ENCODE measurements at places on chromosomes 4 and X.

GRCh38 chrX:8504451-8504850 lies 39.8 kb downstream of the VCX3B start:
- DNase-seq, result no peak

- DNase-seq, result peak; percentile 90
Measured at GRCh38 chr4:83212041-83212851, 72.4 kb downstream of the COQ2 start.

GRCh38 chr4:107210450-107211239 lies 174.5 kb upstream of the DKK2 start:
- no peak for DNase-seq

DNA sequence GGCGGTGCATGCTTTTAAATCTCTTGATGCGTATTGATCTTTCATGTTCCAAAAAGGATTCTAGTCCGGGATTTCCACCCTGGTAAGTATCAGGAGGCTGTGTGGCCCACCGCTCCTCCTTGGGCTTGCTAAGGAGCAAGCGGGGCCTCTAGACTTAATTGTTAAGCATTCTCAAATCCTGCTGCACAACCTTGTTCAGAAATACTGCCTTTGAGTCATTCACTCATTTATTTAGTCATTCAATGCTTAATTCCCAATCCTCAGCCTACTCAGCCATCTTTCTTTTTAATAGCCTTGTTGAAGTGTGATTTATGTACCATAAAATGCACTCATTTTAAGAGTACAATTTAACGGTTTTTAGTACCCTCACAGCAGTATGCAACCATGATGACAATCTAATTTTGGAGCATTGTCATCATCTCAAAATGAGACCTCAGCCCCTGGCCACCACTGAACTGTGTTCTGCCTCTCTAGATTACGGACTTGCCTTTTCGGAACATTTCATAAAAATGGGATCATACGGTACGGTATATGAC lies 15.6 kb upstream of the SLC2A9 start:
- no peak for DNase-seq

GRCh38 chr4:7412554-7412912 lies 22.2 kb downstream of the PSAPL1 start:
- DNase-seq, result no peak

DNA sequence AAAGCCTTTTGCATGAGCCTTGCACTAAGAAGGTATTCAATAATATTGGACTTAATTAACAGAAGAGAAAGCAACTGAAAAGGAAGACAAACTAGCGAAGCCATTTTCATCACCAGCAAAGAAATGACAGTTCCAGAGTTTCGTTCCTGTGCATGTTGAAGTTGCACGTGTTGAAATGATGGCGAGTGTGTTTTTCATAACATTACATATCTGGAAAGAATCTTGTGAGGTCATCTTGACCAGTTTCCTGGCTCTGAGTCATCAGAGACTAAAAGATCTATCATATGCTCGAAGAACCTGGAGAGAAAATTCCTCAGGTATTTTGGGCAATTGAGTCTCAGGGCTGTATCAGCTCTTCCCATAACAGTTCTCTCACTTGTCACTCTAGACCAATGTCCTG lies 106.2 kb upstream of the MAML3 start:
- no peak for DNase-seq

DNA sequence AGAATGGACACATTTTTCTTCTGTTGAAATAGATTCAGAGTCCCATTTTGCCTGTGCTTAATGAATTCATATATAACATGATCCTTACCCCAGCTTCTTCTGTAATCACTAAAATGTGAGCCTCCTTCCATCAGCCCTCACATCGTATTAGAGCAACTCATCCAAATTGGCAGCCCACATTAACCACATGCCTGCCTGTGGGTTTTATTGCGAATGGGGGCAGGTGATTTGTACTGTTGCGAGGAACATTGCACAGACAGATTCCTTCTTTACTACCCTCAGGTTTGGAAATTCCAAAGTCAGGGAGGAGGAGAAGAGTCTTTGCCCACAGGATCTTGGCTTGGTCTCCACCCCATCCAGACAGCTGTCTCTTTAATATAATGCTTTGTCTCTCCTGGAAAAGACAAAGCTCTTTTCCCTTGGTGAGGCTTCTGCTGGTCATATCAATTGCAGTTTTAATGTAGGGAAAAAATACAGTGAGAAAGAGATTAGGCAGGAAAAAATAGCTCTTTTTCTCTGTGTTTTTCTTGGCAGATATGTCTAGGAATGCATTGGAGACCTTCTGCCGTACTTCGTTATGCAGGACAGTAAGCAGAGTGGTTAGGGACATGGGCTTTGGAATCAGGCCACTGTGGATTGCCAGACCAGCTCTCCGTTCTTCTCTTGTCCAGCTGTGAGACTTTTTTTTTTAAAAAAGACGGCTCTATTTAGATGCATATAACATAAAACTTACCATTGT lies 371.2 kb downstream of the AFF2 start:
- no peak for DNase-seq

DNA sequence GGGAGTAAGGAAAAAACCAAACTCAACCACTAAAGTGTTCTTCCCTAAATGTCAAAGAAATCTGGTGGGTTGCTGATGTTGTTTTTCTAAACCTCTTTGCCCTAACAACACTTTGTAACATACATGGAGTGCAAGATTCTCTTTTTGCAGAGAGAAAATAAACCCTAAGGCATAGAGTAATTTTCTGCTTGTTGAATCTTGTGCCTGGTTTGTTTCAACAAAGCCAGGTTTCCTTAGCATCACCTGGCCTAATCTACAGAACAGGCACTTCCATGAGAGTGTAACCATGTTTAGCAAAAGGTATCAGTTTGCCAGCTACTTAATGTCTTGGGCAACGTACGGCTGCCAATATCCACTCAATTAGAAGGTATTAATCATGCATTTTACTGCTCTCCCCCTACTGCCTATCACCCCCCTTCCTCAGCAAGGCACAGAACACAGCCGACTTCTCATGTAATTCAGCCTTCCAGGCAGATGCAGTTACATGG lies 219.2 kb downstream of the MAML3 start:
- DNase-seq, result no peak

DNA sequence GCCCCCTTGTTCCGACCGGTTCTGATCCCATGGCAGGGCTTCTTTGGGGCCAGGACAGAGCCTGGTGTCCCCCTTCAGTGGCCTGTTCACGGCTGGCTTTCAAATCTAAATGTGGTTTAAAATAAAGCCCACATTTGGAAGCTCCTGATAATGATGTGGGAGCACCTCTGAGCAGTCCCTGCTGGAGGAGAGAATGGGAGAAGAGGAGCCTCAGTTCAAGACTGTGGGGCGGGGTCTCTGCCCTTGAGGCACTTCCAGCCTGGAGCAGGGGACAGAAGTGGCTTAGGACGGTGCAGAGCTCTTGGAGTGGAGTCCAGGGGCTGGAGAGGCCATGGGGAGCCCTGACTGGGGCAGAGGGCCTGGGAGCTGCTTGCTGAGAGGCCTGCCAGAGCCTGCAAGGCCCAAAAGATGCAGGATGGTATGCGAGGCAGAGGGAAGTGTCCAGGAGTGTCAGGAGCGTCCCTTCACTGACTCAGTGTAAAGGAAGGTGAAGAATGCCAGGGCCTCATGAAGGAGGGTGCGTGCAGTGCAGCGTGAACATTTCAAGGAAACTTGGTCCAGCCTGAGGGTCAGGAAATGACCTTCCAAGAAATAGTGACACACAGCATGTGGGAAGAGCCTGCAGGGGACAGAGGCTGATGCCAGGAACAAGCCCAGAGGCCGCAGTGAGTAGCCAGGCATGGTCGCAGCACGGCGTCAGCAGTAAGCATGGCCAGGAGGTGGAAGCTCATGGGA lies 21.1 kb upstream of the TADA2B start:
- DNase-seq, result no peak

Data from CD4-positive, alpha-beta T cell treated with Interleukin-21 for 1 hour (primary cell).